ENCODE measurements at places on chromosomes 12 and 14.

- no peak for DNase-seq
Observed at GRCh38 chr14:35553808-35554207, 19.8 kb downstream of the INSM2 start.

GRCh38 chr14:31360919-31361662 is 59.3 kb downstream of the HEATR5A start:
- DNase-seq, result no peak

GRCh38 chr12:104729610-104730446 is 228.3 kb downstream of the SLC41A2 start:
- no peak for DNase-seq

DNA sequence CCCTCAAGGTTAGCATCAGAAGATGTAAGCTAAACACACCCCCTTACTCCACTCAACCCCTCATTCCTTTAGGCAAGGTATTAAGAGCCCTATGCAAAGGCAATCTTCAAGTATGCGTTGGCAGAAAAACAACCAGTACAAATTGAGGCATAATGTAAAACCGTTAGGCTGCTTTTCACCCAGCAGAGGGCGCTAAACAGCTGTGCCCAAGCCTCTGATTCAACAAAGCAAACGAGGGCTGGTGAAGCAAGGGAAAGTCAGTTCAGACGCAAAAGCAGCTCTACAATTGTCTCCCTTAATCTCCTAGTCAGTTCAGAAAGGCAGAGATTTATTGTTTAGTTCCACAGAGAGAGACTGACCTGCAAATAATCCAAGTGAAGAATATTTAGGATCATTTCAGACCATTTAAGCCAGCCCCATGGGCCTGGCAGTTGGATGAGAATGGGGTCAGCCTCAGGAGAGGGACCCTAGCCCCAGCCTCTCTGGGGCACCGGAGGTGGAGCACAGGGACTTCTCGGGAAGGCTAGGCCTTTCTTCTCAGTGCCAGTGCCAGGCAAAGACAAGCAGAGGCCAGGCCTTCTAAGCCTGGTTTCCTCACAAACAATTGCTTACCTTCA is 23.5 kb downstream of the DCAF5 start:
- peak; percentile 57 for DNase-seq

- no peak for DNase-seq
Observed at GRCh38 chr12:2959505-2960389, 550 bp downstream of the TEAD4 start.

DNA sequence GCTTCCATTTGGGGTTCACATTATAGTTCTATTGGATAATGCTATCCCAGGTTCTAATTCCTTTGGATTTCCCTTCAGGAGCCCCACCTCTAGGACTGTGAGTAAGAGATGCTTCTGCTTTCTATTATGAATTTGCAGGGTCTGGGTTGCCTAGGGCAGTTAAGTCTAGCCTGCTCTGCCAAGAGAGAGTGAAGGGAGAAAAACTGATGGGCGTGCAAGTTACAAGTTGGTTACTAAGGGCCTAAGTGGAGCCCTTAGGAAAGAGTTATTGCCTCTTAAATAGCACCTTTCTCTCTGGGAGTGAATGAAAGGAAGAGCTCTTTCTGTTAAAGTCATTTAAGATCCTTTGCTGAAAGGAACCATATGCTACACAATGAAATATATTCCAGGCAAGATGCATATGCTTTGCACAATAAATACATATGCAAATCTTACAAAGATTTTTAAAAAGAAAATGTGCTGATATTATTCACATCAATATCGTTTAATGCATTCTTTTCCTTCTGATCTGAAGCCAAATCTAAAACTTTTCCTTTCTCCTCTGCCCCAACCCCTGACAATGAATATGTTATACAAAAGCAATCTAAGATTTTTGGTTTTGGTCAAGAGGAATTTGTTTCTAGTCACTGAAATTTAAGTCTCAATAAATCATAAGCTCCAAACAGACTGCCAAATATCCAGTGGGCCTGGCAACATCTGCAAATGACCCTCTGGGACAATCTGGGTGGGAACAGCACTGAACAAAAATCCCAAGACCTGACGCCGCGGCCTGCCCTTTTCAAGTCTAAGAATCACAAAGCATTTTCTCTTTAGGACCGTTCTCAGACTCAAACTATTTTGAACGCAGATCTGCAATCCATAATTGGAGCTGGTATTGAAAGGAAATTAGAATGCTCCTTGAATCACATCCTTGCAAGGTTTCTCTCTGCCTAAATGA is 586.7 kb downstream of the ETNK1 start:
- DNase-seq, result no peak

Data from activated T-helper 1 cell treated with anti-CD3 and anti-CD28 coated beads, Interleukin-2, amount 50 U/mL, for 16 hours (primary cell).